ENCODE measurements at places on chromosomes 12 and 14.

DNA sequence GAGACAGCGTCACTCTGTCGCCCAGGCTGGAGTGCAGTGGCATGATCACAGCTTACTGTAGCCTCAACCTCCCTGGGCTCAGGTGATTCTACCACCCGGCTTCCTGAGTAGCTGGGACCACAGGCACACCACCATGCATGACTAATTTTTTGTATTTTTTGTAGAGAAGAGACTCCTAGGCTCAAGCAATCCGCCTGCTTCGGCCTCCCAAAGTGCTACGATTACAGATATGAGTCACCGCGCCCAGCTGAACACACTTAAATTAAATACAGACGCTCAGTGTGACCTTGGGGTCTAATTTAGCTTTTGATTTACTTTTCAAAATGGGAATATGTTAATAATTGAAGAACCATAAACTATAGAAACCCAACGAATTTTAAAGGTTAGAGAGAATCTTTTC lies 77.2 kb downstream of the C2CD5 start:
- no peak for DNase-seq

- no peak for DNase-seq
Observed at GRCh38 chr14:104689881-104690711, 678 bp downstream of the INF2 start.

DNA sequence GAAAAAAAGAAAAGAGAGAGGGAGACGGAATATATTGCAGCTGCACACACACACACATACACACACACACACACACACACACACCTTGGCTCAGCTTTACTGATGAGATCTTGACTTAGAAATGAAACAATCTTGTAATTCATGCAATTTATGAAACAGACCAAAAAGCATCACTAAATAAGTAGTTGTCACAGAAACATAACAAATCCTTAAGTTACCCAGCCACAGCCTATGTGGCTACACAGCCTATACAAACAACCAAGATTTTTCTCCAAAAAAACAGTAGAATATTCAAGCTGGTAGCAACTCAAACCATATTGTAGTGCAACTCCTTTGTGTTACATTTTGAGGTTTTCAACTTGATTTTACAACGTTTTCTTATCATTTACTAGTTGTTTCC lies 37.9 kb upstream of the GNG2 start:
- no peak for DNase-seq

GRCh38 chr12:6532051-6532926 lies 2.0 kb upstream of the GAPDH start:
- DNase-seq: peak; percentile 86

DNA sequence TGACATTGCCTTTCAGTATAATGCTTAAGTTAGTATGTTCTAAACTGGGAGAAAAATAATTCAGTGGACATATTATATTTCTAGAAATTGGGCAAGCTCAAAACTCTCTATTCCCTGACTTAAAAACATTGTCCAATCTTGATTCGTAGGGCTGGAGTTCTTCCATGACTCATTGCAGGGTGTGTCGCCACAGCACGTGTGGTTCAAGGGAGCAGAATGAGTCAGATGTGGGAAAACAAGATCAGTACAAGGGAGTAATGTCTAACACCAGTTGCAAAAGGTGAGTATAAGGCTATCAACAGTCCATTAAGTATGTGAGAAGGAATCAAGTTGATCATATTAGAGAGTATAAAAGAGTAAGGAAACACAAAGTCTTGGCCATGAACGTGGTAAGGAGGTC lies 887.0 kb downstream of the TMTC2 start:
- no peak for DNase-seq

DNA sequence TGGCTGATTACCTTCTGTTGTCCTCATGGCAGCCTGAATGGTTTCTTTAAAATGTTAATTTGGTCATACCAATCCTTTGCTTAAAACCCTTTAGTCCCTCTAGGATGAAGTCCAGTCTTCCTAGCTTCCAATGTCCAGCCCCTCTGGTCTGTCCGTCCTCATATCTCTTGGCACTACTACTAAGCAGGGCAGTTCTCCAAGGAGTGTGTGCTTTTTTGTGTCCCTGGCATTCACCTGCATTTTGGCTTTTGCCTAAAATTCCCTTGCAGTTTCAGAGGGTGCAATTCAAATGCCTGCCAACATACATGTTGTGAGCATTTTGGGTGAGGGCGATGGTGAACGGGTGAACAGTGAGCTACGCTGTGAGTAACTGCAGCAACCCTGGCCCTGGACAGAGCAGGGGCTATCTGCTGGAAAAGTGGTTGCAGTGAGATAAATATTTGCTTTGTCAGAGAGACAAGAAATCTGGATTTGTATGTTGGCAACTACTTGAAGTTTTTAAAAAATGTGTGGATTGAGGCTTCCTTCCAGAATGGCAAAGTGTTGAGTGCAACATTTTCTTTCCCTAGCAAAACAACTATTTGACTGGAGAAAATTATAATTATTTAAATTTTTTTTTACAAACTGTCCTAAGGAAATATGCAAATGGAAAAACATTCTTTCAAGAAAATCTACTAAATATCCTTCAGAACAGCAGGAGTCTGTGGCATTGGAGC lies 14.6 kb downstream of the GALNT8 start:
- no peak for DNase-seq

- no peak for DNase-seq
Observed at GRCh38 chr14:76901171-76902055, 75.2 kb downstream of the LRRC74A start.

- no peak for DNase-seq
Observed at GRCh38 chr12:51240971-51241370, 2.3 kb downstream of the DAZAP2 start.

GRCh38 chr12:125097427-125097826 lies 32.2 kb downstream of the AACS start:
- DNase-seq: no peak

GRCh38 chr12:13786646-13787045 lies 194.8 kb downstream of the GRIN2B start:
- DNase-seq: no peak

GRCh38 chr12:96457191-96457930 lies 32.0 kb upstream of the CFAP54 start:
- no peak for DNase-seq

GRCh38 chr12:94930772-94931171 lies 72.7 kb downstream of the NDUFA12 start:
- no peak for DNase-seq

DNA sequence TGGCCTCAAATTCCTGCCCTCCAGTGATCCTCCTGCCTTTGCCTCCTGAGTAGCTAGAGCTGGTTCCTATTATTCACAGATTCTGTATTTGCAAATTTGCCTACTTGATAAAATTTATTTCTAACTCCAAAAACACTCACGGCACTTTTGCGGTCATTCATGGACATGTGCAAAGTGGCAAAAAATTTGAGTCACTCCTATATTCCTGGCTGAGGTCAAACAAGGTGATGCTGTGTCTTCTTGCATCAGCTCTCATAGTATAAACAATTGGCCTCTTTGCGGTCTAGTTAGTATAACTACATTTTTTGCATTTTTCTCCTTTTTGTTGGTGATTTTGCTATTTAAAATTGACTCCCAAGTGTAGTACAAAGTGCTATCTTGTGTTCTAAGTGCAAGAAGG lies 24.7 kb downstream of the ATF1 start:
- DNase-seq: no peak

GRCh38 chr14:36747411-36748184 lies 85.9 kb downstream of the PAX9 start:
- DNase-seq: no peak

DNA sequence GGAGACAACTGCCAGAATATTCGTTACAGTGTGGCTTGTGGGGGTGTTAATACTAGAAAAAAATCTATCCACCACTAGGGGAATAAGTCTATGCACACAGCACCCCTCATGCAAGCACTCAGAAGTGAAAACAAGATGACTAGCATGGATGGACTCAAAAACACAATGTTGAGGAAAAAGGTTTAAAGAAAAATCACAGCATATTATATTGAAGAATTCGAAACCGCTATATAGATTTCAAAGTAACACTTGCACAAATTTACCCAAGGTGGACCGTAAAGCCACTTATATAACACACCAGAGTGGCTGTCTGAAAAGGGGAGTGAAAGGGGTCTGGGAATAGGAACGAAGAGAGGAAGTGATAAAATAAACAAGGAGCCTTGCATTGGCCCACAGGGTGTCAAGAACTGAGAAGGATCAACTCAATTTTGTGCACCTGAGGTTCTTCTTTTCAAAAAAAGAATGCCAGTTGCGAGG lies 544 bp downstream of the ABCD4 start:
- no peak for DNase-seq

DNA sequence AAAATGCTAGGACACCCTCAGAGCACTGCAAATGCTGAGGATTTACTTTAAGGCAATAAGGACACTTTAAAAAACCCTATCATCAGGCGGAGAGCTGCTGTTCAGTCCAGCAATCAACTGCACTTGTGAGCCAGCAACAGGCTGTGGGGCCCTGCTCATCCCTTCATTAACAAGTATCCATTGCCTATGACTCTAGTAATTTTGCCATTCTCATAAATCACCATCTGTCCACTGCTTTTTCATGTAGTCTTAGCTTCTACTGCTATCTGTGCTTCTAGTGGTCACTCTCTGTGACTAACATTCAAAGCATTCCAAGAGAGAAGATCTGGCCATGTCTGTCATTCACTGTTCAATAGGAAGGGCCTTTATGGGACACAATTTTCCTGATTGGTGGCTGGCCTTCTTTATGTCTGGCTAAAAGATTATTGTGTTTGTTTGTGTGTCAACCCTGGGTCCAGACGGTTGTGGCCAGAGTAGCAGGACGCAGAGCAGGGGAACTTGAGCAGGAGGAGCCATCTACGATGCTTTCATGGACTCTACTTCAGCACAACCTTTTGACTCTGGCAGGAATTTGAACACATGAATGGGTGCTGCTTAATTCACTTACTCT lies 3.6 kb upstream of the KRAS start:
- no peak for DNase-seq

DNA sequence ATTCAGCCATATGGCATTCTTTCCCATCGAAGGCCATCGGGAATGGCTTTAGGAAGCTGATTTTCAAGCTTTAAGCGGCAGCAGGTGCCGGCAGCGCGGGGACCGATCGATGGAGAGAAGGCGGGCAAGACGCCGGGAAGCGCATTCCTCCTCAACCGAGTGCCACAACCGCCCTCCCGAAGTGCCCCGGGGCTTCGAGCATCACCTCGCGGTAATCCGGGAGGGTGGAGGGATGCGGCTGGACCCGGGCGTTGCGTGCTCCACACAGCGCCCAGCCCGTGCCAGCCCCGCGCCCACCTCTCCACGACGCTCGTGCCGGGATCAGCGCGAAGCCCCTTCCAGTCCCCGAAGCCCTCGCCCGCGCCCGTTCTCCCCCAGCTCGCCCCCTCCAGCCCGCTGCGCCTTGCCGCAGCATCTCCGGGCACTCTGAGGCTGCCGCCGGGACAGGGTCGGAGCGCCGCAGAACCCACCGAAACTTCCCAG lies 3.2 kb downstream of the USP44 start:
- DNase-seq: peak; percentile 24

- DNase-seq: peak; percentile 84
Observed at GRCh38 chr14:75427126-75427481, 718 bp upstream of the JDP2 start.

- DNase-seq: no peak
Observed at GRCh38 chr14:105092171-105093037, 27.2 kb upstream of the GPR132 start.

DNA sequence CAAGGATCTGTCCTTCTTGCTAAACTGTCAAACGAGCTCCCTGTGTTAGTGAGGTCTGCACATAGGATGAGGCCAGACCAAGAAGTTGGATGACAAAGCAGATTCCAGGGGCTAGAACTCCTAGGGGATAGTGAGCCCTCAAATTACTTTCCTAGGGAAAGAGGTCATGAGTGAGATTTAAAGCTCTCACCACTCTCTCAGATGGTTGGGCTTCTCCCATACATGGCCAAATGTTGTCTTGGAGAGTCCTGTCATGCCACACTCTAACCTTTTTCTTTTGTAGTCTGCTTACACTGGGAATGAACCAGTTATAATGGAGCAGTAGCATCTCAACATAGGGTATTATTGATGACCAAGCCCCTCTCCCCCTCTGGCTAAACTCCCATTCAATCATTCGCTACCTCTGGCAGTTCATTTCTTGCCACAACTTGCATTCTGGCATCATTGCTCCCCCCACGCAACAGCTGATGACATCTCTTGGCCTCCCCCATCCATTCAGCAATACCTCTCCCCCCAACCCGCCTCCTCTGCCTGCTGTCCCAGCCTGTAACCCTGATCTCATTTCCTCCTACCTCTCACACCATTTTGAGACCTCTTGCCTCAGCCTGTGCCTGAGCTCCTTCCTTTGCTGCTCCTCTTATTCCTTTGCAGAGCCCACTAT lies 64.7 kb upstream of the CISTR start:
- no peak for DNase-seq

DNA sequence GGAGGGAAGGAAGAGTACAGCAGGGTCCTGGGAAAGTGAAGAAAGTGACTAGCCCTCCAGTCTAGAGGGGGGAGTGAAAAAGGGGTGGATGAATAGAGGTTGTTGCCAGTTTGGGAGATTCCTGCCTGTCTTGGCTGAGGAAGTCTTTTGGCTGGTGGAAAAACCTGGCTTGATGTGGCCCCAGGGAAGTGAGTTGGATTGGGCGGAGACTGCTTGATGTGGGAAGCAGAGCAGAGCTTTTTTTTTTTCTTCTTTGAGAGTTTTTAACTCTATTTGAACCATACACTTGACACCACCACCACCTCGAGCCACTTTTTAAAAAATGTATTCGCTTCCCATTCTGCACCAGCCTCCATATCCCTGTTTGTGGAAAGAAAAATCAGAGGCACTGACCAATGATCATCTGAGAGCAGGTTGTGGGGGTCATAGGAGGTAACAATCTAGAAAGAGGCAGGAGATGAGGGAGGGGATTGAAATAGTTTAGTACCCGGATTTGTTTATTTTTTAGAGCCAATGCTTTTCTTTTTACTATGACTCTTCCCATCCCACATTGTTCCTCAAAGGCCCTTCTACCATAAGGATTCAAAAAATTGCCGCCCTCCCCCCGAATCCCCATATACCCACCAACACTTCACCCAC lies 690 bp upstream of the DTX3 start:
- DNase-seq: no peak

DNA sequence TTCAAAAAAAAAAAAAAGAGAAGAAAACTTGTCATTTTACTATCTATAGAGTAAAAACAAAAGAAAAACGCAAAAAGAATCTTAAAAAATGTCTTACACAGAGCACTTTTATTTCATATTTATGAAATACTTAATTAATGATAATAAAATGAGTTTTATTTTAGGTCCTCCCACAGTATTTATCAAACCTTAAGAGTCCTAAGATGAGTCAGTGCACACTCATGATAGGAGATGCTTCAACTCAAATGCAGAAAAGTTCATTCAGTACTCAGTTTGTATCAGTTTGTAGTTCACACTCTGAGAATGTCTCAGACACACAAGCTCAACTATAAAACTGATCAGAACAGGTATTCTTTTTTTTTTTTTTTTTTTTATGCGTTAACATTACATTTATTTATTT lies 41.7 kb downstream of the TRIM9 start:
- DNase-seq: no peak

DNA sequence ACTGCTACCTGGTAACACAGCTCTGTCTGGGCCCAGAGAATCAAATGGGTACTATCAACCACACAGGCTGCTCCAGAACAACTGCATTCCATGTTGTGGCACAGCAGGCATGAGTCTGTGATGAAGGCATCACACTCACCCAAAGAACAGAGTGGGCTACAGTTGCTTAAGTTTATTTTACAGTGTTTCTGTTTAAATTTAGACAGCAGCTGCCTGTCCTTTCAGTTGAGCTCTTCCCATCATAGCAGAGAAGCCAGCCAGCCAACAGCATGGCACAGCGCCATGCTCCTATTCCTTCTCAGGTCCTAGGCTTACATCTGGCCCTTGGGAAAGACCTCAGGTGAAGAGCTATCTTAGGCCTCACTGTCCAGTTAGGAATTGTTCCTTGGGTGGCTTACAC lies 147.0 kb upstream of the FRMD6 start:
- no peak for DNase-seq
